ENCODE measurements at places on chromosomes 3 and 15.

GRCh38 chr3:42042747-42043098 lies 48.4 kb upstream of the TRAK1 start:
- DNase-seq: no peak

- DNase-seq: no peak
These were observed 41.4 kb downstream of the ABTB1 start for GRCh38 chr3:127714125-127714571.

DNA sequence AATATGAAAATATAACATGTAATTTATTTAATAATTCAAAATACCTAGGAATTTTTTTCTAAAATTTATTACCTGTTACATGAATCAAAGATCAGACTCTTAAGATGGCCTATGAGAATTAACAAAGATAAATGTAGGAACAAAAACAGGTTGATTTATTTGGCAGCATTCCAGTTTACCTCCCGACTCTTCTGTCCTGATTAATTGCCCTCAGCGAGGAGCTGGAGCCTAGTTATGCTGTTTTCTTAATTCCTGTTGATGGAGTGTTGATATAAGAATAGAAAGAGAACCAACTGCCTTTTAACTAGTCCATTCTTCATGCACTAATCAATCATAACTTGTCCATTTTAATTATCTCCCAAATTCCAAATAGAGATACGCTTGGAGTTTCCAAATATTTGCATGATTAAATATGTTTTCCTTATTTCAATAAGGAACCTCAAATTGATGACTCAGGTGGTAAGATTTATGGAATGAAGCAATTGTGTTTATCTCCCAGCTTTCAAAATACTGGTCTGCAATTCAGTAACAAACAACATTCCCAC lies 10.6 kb upstream of the CPB1 start:
- DNase-seq: no peak

- no peak for DNase-seq
These were observed 30.6 kb upstream of the ADAMTS7 start for GRCh38 chr15:78841891-78842290.

GRCh38 chr15:71303977-71304376 lies 188.7 kb downstream of the THSD4 start:
- DNase-seq: no peak
